ENCODE measurements at places on chromosomes 1 and 21.

- no peak for DNase-seq
Observed at GRCh38 chr1:216805953-216806352, 82.7 kb upstream of the ESRRG start.

- peak; percentile 26 for DNase-seq
Observed at GRCh38 chr1:183635099-183635605, 431 bp downstream of the ARPC5 start.

DNA sequence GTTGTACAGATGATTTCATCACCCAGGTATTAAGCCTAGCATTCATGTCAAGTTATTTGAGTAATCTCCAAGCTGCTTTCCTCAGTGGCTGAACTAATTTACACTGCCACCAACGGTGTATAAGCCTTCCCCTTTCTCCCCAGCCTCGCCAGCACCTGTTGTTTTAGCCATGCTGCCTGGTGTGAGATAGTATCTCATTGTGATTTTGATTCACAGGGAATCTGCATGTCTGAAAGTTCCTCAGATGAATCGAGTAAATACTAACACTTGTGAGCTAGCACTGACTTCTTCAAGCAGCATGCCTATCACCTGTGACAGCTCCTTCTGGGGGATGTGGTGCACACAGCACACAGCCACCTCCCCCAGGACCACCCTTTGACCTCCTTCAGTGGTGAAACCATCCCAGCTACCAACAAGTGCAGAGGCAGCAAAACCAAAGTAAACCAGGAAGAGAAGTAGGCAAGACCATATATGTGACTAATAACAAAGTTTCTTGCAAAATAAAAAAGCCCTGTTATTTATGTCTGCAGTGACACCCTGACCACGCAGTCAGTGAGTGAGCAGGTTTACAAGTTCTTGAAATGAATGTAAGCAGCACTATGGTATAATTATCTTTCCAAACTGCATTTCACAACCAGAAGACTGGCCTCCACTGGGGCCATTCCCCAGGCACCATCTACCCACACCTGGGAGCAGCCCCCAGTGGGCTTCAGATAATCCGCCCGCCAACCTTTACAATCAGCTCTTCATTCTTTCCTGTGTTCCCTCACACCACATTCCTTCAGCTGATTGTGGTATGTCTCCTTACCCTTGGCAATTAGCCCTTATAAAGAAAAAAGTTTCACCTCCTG lies 173.8 kb downstream of the ETS2 start:
- no peak for DNase-seq

DNA sequence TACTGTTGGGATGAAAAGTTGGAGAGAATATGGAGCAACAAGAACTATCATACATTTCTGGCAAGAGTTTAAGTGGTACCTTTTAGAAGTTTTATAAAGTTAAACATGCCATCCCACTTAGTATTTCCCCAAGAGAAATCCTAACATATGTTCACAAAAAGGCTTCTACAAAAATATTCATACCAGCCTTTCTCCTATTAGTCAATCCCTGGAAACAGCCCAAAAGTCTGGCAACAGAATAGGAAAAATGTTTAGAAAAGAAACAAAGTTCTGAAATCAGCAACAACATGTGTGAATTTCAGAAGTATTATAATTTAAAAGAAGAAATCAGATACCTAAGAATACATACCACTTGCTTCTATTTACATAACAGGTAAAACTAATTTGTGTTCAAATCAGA lies 271.0 kb downstream of the DSCAM start:
- no peak for DNase-seq

DNA sequence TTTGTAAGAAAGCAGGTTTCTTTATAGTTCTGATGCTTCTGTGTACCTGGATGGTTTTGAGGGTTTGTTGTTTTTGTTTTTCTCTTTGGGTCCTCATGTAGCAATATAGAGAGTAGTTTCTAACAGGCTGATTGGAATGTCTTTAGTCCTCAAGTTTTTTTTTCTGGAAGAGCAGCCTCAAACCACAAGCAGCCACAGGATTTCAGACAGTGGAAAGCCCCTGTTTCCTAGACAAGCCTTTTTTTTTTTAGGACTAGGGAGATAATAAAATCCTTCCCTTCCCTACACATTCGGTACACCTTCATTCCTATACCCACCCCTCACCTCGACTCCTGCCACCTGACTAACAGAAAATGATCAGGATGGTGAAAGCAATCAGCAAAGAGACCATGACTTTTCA lies 47.6 kb downstream of the ACP6 start:
- DNase-seq = no peak

DNA sequence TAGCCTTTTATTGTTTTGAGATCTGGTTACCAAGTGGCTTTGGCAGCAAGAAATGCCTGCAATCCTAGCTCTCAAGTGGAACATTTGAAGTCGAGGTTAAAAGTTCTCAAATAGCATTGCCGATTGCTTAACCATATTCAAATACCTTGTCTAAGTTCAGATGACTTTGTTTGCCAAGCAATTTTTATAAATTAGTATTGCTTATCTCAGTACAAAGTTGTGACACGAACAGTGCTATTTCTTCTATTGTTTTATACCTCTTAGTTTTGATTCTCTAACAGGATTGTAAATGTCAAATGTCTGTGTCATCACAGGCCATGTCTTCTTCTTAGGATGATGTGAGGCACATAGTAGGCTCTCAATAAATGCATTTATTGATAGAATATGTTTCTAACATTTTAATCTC lies 633.3 kb downstream of the PTPRC start:
- no peak for DNase-seq

- peak; percentile 12 for DNase-seq
Observed at GRCh38 chr1:52567943-52568342, 15.1 kb upstream of the TUT4 start.

DNA sequence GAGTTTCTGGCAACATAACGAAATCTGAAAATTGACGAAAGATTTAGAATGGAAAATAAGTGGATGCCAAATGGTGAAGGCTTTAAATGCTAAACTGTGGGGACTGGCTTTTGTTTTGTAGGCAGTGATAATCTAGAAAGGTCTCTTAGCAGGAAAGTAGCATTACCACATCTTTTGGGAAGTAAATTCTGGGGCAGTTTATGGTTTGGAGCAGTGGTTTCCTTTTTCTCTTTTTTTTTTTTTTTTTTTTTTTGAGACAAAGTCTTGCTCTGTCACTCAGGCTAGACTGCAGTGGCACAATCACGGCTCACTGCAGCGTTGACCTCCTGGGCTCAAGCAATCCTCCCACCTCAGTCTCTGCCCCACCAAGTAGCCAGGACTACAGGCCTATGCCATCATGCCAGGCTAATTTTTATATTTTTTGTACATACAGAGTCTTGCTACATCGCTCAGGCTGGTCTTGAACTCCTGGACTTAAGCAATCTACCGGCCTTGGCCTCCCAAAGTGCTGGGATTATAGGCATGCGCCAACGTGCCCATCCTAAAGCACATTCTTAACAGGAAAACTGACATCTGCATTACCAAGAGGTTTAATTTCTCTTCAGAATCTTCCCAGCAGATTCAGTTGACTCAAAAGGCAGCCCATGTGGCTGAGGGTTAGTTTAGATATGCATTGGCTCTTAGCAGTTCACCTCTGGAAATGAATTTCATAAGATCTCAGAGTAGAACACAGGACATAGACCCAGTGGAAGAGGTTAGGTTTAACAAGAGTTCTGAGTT lies 32.9 kb downstream of the C21orf91 start:
- no peak for DNase-seq

GRCh38 chr1:26470878-26471497 lies 1.3 kb upstream of the HMGN2 start:
- DNase-seq = no peak

Data from CD4-positive, alpha-beta T cell treated with Interleukin-17A for 4 hours (primary cell).